Dermis blood vessel endothelial cell (primary cell): ENCODE measurements at places on chromosomes 3 and 15. TPM values are rescaled to one million over a fixed set of nuclear protein-coding genes. Genes with fewer than 3 reads are reported as not detected.

GRCh38 chr3:150627557-150627956 lies 24.4 kb downstream of the SELENOT start:
- no peak for DNase-seq

DNA sequence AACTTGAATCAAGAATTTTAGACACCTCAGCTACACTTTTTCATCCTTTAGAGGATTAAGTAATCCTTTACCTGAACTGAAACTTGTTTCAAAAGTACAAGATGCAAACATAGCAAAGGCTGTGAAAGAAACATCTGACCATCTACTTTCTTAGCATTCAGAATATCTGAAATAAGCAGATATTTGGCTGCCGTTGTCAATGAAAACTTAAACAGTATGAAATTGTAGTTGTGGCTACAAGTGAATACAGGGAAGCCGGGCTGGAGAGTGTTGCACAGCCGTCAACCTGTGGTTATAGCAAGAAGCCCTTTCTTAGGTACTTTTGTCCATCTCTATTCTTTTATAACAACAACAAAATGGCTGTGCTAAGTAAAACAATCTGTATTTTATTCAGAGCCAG lies 6.9 kb upstream of the CX3CR1 start:
- no peak for DNase-seq

DNA sequence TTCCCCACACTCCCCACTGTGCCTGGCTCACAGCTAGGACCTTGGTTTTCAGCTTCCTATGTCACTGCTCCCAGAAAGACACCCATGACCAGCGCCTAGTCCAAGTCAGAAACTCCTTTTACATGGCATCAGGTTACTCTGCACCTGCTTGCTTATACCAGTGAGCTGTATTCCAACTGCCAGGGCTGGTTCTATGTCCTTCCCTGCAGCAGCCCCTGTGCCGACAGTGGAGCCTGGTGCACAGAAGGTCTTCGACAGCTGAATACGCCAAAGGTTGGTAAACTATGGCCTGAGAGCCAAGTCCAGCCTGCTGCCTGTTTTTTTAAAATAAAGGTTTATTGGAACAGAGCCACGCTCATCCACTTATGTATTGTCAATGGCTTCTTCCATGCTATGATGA lies 102.5 kb downstream of the IQSEC1 start:
- DNase-seq: no peak

DNA sequence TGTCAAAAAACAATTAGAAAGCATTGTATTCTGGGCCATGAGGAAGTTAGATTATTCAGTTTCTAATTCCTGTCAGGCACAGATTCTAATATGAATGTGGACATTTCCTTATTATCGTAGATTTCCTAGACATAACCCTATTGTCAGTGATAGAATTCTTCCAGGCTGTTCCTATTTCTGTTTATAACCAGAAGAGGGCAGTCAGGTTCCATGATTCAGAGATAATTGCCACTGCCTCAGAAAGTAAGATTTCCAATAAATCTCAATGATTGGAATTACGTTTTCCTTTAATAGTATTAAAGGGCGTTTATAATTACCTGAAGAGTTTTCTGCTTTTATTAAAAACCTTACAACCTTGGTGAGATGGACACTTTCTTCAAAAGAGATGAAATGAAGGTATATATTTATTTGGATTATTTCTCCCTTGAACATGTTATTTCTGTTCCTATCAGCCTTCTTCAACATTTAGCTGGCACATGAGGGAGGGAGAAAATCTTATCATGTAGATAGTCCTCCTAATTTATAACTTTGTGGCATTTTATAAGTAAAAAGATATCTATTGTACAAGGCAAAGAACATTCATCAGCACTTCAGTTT lies 439.2 kb downstream of the MCTP2 start:
- DNase-seq: peak; percentile 87

DNA sequence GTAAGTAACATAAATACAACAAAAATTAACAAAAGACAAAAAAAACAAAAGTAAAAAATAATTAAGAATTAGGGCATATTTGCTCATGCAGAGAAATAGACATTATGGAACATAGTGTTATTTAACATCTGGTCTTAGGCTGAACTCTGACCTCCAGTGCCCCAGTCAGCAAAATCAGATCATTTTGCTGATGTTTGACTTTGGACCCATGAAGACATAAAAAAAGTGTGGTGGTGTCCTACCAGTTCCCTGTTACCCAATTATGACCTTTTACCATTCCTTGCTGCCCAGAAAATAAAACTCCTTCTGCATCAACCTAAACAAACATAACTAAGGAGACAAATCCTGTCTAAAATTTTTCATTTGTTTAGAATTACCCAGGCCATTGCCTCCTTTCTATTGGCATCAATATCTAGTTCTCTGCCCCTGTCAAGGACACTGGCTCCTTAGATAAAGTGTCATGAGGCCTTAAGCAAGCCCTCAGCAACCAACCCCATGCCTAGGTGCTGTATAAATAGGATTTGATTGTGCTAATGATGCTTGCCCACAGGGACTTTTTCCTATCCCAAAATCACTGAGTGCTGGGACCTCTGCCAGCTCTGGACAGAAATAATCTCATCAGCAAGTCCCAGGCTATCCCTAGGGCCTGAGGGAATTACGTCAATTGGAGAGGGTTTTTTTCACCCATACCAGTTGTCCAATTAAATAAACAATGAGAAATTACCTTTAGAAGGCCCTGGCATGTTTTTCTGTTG lies 334.5 kb upstream of the UMPS start:
- no peak for DNase-seq

GRCh38 chr3:193987186-193987585 lies 148.8 kb upstream of the HES1 start:
- DNase-seq: peak; percentile 18

GRCh38 chr15:40978141-40978540 lies 24.9 kb downstream of the CHAC1 start:
- DNase-seq: no peak

GRCh38 chr3:133138017-133138416 lies 99.8 kb downstream of the TMEM108 start:
- no peak for DNase-seq

GRCh38 chr15:92122259-92122658 lies 268.8 kb downstream of the SLCO3A1 start:
- DNase-seq: no peak

- DNase-seq: no peak
These were observed 12.4 kb upstream of the ANKRD63 start for GRCh38 chr15:40295297-40295696.

GRCh38 chr3:43638594-43639447 lies 17.0 kb upstream of the ANO10 start:
- DNase-seq: peak; percentile 37

DNA sequence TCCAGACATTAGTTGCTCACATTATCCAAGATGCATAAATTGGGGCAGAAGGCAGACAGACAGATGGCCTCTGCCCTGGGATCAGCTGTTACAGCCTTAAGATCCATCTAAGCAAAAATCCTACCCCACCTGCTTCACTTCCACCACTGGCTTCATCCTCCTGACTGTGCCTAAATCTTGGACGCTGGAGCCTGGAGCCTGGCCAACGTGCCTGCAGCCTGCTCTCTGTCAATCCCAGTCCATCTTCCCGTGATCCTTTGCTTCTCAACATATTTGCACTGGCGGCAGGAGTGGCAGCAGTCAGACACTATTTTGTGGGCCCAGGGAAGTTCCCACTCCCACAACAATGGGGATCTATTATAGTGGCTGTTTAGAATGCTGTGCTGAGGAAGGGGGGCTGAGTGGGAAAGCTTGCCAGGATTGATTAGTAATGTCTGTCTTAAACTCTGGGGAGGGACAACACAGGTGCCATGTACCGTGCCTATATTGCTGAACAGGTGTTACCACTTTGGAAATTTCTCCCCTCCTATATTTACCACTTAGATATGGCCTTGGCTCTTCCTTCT lies 121.2 kb downstream of the MEGF11 start:
- no peak for DNase-seq

DNA sequence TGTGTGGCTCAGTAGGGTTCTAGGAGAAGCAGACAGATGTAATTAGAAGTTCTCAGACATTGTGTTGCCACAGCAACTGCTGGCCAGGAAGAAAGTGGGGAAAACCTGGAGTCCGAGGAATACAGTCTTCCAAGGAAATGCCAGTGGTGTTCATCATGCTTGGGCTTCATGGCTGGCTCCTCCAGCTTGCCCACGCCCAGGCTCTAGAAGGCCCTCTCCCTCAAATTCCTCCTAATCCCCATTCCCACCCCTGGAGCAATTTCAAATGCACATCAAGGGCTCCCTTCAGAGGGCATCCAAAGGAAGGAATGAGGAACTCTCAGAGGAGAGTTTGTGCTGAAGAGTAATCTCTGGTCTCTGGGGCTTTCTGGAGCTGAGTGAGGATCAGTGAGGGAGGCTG lies 21.9 kb downstream of the FSTL1 start:
- peak; percentile 52 for DNase-seq

Gene ANO10
- total RNA-seq: 46.5 and 52.9 TPM in 2 replicates

Gene NCBP2
- total RNA-seq: 65.2 and 65.4 TPM in 2 replicates

Gene KCNMB2
- total RNA-seq: not detected in 2 replicates

Gene CAMK2N2
- not detected in 2 replicates for total RNA-seq
